Muscle of leg (tissue), 16 donors: ENCODE measurements at places on chromosomes 7 and 10. TPM values are rescaled to one million over a fixed set of nuclear protein-coding genes. Genes with fewer than 3 reads are reported as not detected.

The PTPRZ1 gene
- total RNA-seq, result 3.0 TPM

DNA sequence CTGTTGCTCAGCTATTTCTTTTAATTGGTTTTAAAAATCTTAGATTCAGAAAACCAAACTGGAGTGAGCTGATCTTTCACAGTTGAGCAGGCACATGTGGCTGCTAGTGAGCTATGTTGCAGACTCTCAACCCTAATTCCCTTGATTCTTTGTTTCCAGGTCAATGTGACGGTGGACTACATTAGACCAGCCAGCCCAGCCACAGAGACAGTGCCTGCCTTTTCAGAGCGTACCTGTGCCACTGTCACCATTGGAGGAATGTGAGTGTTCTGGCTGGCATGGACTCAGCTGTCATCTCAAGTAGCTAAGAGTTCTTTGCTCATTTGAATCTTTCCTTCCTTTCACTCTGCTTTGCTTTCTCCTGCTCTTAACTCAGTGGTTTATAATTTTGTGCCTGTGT, 187.1 kb downstream of the LRRC4 start:
- no peak for DNase-seq

DNA sequence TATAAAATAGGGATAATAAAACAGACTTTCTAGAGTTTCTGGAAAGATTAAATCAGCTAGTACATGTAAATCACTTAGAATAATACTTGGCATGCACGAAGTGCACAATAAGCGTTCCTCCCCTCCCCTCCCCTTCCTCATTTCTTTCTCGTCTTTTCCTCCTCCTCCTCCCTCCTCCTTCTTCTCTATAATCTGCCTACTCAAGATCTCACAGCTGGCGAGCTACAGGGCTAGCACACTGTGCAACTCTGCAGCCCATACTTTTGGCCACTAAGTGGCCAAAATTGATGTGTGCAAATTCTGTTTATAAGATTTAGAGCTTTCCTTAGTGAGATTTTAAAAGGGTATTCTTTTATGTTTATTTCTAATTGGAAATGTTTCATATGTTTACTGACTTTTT, 565.3 kb downstream of the PHTF2 start:
- no peak for DNase-seq

DNA sequence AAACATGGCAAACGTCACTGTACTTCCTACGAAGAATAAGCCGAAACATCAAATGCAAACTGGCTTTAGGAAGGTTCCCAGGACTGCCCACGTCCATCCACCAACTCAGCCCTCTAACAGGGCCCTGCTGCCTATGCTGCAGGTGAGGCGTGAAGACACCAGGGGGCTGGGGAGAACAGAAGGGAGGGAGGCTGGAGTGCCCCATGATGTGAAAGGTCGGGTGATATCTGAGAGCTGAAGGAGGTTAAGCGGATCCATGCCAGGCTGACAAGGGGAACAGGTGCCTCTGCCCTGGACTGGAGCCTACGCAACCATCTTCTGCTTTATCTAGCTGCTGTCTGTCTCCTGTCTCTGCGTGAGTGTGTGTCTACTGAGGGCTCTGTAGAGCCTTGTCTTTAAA, 40.2 kb upstream of the ATP6V0A4 start:
- DNase-seq, result peak; percentile 54

DNA sequence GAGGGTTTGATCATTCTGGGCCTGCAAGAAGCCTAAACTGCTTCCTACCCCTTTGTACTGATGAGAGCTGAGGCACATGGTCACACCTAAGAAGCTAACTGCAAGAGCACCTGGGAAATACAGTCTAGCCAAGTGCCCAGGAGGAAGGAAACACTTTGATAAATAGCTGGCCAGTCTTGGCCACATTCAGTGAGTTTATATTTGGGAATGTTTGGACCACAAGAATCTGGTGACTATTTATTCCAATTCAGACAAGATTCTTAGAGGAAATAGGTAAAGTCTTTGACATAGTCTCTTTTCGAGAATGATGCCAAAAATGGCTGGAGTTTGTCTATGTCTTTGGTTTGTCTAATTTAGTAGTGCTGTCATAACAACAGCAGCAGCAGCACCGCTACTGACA, 213.6 kb downstream of the KIF20B start:
- DNase-seq, result no peak

The TAF5 gene
- total RNA-seq, result 4.0 TPM

The PON1 gene
- total RNA-seq, result 0.31 TPM

GRCh38 chr10:98096731-98097130, 37.7 kb upstream of the R3HCC1L start:
- no peak for DNase-seq

DNA sequence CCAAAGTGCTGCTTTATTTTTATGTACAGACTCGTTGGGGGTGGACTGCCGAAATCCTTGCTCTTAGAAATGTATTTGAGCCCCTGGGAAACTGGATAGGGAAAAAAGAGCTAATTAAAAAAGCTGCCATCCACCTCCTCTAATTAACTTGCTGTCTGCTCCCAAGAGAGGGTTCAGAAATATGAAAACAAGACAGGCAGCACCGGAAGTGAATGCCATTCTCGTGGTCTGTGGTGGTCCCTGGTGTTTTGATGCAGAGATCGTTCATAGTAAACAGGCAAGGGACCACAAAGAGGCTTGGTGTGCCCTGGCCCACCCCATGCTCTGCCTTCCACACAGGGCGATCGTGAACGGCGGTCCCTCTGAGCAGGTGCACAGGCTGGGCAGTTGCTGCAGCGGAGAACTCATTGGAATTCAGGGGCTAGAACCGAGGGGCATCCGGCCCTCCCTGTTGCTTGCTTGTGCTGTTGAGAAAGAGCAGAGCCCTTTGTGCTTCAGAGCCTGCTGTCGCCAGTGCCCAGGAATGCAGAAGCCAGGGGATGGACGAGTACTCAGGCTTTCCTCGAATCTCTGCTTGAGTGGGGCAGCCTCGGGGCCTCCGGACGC, 79.1 kb upstream of the BTBD16 start:
- no peak for DNase-seq

GRCh38 chr10:71436268-71437125, 39.8 kb downstream of the CDH23 start:
- peak; percentile 62 for DNase-seq

- DNase-seq, result no peak
Measured at GRCh38 chr7:20268824-20269223, 51.6 kb upstream of the MACC1 start.

- DNase-seq, result no peak
Measured at GRCh38 chr7:108234971-108235450, 104.8 kb upstream of the LAMB4 start.

GRCh38 chr7:31785101-31785500, 98.1 kb downstream of the PPP1R17 start:
- DNase-seq, result no peak

The PCDH15 gene
- 0.27 TPM for total RNA-seq

DNA sequence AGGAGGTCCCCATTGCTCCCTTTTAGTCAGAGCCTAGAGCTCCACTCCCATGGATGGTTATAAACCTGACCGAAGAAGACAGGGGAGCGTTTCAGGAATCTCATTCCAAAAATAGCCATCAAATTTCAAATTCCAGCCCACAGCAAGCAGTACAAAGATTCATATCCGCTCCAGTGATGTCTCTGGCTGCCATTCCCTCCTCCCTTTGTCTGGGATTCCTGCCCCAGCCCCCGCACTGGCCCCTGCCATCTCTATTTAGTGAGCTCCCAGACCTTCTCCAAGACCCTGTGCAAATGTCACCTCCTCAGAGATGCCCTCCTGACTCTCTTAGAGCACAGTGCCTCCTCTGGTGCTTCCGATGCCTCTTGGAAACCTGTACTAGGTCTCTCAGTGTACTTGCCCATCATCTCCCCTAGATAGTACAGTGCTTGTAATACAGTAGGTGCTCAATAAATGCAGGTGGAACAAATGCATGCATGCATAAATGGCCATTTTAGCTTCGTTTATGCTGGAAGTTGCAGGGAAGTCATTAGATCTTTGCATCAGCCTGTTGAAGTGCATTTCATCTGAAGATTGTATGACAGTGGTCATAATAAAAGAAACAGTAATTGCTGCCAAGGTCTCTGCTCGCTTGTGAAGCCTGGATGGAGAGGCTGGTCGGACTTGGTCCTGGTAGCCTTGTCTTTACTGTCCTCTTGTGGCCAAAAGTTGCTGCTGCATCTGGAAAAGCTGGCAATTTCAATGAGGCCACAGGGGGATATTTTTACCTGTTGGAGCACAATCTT, 32.0 kb upstream of the HABP2 start:
- peak; percentile 96 for DNase-seq

- no peak for DNase-seq
Measured at GRCh38 chr10:105073999-105074398, 432.9 kb downstream of the SORCS3 start.

The OIT3 gene
- 7.9 TPM for total RNA-seq

DNA sequence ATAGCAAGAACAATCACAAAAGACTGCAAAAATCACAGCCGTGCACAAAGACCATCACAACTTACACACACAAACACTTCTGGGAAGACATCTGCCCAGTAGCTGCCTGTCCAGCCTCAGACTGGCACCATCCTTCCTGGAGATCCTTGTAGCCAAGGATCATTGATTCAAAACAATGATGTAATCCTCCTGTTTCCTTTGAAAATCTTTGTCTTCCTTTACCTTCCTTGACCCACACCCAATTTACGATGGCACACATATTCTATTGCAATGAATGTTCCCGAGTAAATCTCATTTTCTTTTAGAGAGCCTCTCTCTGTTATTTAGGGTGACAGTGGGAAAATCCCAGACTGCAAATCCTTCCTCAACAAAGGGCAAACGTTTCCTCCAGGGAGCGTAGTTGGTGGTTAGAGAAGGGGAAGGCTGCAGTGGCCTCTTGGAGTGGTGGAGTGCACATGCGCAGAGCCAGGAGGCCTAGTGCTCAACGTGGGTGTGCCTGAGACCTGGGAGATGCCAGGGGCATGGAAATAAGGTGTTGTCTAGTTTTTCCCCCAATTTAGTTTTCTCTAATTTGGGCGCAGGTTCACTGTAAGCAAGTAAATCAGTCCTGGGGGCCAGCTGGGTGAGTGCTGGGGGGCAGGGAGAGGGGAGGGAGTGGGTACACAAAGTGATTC, 3.1 kb upstream of the INPP5A start:
- DNase-seq, result no peak

GRCh38 chr10:103619424-103620351, 126.2 kb downstream of the NEURL1 start:
- no peak for DNase-seq

GRCh38 chr10:20142311-20142710, 326.1 kb downstream of the PLXDC2 start:
- DNase-seq, result no peak

- no peak for DNase-seq
Measured at GRCh38 chr10:49381111-49381900, 14.6 kb downstream of the DRGX start.

GRCh38 chr7:93374345-93374940, 142.3 kb downstream of the VPS50 start:
- peak; percentile 13 for DNase-seq

DNA sequence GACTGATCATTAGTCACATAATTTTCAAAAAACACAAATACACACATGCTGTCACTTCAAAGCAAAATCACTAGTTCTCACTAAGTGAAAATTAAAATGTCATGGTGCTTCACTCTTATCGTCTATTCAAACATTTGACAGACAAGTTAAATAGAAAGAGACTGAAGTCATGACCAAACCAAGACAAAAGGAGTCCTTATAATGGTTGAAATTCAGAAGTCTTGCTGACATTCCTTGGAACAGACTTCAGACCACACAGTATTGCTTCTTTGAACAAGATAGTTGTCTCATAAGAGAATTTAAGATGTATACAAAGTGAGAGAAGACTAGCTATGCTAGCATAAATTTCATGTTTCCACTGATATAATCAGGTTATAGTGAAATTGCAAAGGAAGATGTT, 119.5 kb downstream of the SEMA3D start:
- no peak for DNase-seq

- DNase-seq, result no peak
Measured at GRCh38 chr10:71394926-71395562, 1.7 kb upstream of the CDH23 start.

- no peak for DNase-seq
Measured at GRCh38 chr7:2927592-2927991, 83.5 kb upstream of the GNA12 start.

DNA sequence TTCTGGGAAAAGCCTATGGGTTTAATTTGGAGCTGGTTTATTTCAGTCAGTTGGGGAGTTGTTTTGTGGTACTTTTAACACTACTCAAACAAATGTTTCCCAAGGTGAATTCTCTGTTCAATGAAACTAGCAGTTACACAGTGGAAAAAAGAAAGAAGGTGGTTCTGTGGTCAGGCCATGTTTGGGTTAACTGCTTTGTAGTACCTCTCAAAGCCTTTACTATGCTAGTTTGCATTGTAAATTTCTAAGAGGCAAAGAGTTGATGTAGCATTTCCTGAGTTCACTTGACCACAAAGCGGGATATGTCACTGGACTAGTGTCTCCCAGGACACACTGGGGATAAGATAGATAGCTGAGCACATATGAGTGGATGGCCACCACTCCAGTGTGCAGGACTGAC, 145.4 kb downstream of the KIF20B start:
- DNase-seq, result no peak

- no peak for DNase-seq
Measured at GRCh38 chr7:141864765-141865447, 23.6 kb upstream of the PRSS37 start.

DNA sequence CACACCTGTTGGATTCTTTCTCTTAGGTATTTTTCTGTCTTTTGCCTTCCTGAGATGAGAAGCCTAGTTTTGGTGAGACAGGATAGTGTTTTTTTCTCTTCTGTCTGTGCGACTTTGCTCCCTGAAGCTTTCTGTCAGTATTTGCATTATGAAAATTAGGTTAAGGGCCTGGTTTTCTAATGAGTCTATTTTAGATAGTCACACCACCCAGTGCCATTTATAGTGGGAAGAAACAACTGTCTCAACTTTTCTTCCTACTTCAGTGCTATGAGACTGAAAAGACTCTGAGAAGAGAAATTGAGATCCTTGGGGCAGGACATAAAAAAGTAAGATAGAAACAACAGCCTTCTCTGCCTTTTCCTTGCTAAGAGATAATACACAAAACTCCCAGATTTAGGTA, 53.6 kb downstream of the MINPP1 start:
- no peak for DNase-seq

The PROSER2 gene
- 3.4 TPM for total RNA-seq

DNA sequence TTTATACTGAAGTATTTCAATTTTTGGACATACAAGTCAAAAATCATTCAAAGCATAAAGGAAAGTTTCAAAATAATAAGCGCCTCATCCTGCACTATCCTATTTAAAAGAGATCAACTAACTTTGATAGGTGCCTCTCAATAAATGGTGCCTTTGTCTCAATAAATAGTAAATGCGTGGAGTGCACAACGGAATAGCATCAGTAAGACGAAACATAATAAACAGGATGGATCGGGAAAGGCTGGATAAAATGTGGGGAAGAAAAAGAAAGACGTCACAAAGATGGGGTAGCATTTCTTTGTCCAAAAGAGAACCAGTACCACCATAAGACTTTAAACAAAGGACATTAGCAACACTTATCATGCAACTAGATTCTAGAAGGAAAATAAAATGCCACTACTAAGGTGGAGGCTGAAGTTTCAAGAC, 571 bp upstream of the PRKAR2B start:
- no peak for DNase-seq

The CYP2C18 gene
- not detected for total RNA-seq
